OCI-LY7 (cell line): ENCODE measurements at places on chromosomes 3 and 15.

DNA sequence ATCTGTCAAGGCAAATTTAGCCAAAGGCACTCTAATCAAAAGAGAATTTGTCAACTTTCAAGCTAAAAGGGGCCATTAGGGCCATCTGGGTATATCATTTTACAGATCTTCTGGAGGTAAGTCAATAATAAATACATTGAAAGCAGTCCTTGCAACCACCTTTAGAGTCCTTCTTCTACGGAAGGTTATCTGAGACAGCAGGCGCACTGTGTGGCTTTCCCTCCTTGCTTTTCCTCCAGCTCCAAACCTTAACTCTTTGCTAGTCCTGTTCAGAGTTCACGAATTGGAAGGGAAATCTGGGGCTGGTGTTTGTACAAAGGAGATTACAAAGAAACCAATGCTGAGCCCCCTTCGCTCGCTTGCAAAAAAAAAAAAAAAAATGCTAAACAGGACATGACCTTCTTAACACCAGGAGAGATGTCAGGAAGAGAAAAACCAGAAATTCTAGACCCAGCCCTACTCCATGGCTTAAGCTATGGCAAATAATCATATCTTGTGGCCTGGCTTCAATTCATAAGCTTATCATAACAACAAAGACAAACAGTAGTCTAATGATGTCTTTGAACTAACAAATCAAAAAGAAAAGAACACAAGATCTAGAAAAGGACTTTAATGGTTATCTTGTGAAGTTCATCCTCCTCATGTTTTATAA lies 215.7 kb downstream of the STT3B start:
- no peak for DNase-seq

DNA sequence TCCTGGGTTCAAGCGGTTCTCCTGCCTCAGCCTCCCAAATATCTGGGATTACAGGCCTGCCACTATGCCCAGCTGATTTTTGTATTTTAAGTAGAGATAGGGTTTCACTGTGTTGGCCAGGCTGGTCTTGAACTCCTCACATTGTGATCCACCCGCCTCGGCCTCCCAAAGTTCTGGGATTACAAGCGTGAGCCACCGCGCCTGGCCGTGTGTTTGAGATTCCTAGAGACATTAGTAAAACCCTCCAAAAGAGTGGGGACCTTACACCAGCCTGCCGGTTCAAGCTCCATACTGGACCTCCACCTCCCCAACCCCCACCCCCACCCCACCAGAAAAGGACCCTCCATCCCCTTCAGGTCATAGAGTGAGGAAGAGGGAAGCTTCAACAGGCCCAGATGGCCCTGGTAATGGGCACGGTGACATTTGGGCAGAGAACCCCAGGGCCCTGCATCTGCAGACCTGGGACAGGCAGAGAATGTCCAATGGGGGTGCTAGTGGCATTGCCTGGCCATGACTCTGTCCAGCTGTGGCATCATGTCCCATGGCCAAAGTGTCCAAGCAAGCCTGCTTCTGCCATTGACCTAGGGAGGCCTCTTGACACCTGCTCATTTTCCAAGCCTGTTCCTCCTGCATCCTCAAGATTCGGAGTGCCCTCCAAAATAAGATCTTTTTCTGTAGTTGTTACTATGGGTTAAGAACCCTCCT lies 108.9 kb upstream of the KLF13 start:
- no peak for DNase-seq

DNA sequence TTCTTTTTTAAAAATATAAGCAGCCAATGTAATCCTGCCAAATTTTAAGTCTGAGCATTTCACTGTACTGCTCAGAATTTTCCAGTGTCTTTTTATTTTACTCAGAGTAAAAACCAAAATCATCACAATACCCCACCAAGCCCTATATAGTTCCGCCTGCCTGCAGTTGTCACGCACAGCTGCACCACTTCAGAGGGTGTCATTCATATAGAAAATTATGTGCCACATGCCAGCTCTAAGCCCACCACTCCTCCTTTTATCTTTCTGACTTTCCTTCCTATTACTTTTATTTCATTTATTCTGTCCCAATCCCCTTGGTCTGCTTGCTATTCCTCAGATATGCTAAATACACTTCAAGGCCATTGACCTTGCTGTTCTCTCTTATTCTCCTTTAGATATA lies 233.1 kb upstream of the DPPA4 start:
- no peak for DNase-seq

GRCh38 chr3:171878461-171879225 lies 35.5 kb downstream of the TMEM212 start:
- no peak for DNase-seq

DNA sequence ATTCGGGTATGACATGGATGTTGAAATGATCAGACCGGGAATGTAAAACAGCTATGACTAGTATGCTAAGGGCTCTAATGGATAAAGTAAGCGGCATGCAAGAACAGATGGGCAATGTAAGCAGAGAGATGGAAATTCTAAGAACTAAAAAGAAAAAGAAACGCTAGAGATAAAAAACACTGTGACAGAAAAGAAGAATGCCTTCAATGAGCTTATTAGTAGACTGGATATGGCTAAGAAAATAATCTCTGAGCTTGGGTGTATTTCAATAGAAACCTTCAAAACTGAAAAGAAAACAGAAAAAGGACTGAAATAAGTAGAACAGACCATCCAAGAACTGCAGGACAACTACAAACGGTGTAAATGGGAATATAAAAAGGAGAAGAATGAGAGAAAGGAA lies 101.2 kb downstream of the HES1 start:
- no peak for DNase-seq

- DNase-seq: no peak
Observed at GRCh38 chr3:182948305-182948704, 32.0 kb downstream of the DCUN1D1 start.

DNA sequence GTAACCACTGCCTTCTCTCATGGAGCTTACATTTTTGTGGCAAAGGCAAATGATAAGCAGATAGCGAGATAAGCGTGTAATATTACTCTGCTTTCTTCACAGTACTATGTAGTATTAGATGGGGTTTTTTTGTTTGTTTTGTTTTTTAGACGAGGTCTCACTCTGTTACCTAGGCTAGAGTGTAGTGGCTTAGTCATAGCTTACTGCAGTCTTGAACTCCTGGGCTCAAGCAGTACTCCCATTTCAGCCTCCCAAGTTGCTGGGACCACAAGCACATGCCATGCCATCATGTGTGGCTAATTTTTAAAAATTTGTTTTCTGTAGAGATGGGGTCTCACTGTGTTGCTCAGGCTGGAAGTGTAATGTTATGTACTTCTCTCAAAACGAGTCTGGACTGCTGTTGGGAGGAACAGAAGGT lies 22.9 kb downstream of the MBNL1 start:
- DNase-seq: no peak

GRCh38 chr3:44387404-44387803 lies 48.8 kb downstream of the TCAIM start:
- DNase-seq: no peak

DNA sequence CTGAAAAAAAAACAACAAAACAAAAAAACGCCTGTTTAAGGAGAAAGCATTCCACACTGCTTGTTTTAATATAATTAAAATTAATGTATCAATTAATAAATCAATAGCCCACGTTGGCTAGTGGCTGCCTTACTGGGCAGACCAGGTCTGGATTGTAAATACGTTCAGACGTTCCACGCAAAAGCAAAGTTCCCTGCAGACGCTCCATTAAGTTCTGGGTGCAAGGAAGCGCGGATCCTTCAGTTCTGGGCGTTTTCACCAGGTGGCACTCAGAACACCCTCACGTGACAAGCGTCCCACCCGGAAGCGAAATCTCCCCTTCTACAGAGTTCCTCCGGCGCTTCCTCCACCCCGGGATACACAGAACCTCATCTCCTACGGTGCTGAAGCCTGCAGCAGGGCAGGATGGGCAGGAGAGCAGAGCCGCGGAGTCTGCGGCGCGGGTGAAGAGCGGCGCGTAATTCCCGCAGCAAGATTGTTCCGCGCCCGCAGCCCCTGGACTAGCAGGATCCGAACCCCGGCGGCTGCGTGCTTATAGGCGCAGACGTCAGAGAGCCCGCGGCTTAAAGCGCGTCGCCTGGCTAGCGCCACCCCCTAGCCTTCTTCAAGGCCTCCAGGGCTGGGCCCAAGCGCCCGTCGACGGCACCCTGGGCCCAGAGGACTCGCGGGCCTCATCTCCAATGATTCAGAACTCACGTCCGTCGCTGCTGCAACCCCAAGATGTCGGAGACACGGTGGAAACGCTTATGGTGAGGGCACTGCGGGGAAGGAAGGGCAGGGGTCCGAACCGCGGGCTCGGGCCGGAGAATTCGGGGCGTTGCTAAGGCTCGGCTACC lies at the start of gene SLC25A38:
SLC25A38 (plus strand) TSS at position 326 of the 836 bp plus-strand sequence; CDS start at position 681, 355 bp downstream.
- peak; percentile 92 for DNase-seq

DNA sequence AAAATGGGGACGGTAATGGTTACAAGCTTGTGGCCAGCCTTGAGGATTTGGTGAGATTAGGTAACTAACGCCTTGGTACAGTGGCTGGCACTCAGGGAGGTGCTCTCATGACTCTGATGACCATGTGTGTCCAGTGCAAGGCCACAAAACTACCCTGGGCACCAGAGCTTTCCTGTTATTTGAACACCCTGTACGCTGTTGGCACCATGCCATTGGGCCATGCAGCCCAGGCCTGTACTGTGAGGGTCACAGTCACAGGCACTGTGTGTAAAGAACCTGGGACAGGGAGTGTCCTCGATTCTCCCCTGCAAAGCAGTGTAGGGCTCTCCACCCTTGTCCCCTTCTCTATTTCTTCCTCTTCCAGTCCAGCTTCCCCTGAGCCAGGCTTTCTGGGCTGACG lies 6.3 kb downstream of the TMEM43 start:
- DNase-seq: no peak

DNA sequence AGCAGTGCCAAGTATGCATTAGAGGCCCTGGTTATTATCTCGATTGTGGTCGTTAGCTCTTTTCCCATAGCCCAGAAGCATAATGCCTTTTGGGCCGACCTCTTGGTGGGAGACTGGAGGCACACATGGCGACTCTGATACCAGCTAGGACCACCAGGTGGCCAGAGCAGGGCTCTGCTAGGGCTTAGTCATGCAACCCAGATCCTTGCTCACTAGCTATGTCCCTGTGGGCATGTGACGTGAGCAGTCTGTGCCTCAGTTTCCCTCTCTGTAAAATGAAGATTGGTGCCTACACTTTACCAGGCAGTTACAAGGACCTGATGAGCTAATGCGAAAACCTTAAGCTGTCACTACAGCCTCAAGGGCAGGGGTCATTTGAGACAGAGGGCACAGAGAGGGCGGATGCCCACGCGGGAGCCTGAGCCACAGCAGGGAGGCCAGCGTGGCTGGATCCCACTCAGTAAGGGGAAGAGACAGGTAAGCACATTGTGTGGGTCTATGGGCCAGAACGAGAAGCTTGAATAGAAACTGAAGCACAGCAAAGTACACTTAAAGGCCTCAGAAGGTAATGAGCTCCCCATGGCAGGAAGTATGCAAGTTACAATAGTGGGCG lies 8.8 kb downstream of the KLF15 start:
- DNase-seq: no peak

- no peak for DNase-seq
Observed at GRCh38 chr3:138467931-138468330, 33.5 kb downstream of the ESYT3 start.

- peak; percentile 60 for DNase-seq
Observed at GRCh38 chr15:99683000-99683670, 50.1 kb downstream of the LYSMD4 start.

DNA sequence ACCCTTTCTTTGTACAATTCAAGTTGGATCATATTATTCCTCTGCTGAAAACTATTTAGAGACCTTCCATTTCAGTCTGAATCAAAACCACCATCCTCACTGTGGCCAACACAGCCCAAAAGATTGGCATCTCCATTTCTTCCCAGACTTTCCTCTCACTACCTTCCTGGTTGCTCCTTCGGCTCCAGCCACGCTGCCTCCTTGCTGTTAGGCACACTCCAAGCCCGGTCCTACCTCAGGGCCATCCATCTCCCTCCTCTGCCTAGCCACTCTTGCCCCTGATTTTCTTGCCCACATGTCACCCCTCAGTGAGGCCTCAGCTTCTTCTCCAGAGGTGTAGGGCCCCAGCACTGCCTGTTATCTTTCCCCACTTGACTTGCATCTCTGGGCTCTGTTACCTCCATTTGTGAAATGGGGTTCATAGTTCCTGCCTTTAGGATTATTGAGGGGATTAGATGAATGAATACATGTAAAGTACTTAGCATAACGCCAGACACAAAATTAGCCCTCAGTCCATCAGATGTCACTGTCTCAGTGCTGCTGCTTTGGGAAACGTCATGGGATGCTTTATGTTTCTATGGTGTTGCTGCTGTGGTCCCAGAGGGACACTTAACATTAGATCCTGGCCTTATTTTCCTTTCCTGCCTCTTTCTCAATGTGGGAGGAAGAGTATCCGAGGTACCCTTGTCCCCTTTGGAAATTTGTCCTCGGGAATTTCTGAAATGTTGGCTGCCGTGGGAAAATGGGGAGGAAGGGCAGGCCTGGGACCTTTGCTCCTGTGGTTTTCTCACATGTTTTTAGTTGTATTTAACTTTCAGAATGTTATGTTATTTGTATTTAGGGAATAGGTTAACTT lies 31.3 kb downstream of the SNRK start:
- no peak for DNase-seq

- no peak for DNase-seq
Observed at GRCh38 chr3:159662549-159662948, 326.1 kb upstream of the IL12A start.

DNA sequence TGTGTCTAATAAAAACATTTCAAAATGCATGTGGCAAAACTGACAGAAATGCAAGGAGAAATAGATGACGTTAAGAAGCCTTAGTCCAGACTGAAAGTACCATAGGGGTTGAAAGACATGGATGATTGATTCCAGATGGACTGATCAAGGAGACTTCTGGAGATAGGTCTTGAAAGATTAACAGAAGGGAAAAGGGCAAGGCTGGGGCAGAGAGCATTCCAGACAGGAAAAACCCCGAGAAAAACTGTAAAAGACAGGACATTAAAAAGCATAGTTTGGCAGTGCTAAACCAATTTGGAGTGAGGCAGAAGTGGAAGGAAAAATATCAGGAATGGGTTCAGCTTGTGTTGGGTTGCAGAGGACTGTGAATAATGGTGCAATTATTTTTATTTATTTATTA lies 375.2 kb upstream of the SGO1 start:
- DNase-seq: no peak

DNA sequence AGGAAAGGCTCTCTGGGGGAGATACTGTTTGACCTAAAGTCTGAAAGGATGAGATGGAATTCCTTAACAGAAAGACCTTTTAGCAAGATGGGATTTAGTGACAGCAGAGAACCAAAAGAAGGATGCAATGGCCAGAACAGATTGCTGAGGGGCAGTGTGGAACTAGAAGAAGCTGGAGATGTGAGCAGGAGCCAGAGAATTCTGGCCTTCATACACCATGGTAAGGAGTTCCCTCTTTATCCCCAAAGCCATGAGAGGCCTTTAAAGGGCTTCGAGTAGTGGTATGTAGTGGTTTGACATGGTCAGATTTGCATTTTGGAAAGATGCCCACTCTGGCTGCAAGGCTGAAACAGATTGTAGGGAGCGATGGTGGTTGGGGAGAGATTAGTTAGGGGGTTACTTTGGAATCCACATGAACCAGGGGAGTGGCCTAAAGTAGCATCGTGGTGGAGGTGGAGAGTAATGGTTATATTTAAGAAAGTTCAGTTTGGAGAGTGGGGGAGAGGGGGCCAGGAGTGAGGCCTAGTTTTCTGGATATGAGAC lies 34.0 kb upstream of the NPHP3 start:
- no peak for DNase-seq

- DNase-seq: no peak
Observed at GRCh38 chr3:20288050-20288449, 102.0 kb upstream of the SGO1 start.

- DNase-seq: no peak
Observed at GRCh38 chr3:50632450-50632849, 15.5 kb downstream of the MAPKAPK3 start.

- DNase-seq: no peak
Observed at GRCh38 chr15:99477791-99478471, 87.9 kb upstream of the MEF2A start.
